ENCODE measurements at places on chromosomes 7 and 10.

DNA sequence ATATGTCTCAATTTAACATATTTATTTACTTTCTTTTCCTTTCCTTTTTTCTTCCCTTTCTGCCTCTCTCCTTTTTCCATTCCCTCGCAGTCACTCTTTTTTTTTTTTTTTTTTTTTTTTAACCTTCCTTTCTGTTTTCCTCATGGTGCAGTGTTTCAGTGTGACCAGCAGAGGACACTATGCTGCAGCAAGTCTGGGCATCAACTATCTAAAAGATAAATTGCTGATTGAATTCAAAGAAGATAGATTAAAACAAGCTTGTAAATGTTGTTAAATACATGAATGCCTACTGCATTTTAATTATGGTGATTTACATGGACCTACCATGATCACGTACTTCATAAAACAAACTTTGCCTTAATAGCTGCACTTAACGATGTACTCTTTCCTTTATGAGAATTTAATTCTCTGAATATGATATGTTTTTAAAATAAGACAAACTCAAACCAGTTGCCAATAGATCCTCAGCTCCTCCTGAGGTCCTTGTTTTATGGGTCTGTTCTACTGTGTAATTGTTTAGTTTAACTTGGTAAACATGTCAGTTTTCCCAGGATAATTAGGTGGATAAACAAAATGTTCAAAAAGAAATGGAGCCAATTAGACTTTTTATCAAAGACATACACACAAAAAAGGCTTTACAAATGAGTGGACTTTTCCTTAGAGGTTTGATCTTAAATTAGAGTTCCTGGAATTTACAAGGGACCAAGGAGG is 101.0 kb upstream of the AGR3 start:
- peak; percentile 24 for DNase-seq

DNA sequence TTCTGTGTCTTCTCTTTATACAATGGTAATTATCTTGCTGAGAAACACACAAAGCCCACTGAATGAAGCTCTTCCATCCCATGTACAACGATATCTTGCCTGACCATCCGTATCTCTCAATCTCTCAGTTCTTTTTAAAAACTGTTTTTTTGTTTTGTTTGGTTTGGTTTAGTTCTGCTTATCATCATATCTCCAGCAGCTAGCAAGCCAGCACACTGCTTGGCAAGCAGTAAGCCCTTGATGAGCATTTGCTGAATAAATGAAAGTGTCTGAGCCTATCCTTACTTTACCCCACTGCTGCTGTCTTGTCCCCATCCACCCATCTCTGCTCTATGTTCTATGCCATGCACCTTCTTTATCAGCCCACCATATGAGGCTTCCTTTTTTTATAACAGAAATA is 34.2 kb downstream of the ITGB1 start:
- DNase-seq: no peak

DNA sequence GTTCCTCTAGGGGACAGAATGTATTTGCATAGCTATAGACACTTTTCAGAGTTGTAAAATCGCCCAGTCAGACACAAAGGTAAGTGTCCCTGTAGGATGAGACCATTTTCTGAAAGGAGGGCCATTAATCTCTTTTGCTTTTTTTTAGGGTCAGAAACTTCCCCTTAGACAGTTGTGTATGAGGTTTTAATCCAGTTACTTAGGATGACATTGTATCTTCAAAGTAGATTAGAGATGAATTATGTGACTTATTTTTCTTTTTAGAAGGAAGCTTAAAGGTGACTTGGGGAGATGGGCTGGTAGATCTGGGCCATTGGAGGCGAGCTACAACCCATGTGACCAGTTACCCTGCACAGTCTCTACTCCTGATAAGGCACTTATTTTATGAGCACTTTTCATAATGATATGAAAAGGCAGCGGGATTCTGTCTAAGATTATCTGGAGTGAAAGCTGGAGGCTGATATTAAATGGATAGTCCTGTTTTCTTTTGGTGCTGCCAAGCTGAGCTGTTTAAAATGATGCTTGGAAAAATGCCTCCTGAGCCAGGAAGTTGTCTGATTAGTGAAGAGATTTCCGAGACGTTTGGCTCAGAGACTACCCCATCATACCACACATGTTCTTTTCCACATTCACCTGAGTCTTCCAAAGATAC is 264.3 kb downstream of the AUTS2 start:
- no peak for DNase-seq

GRCh38 chr7:110358028-110358427 is 732.9 kb upstream of the LRRN3 start:
- no peak for DNase-seq

Data from activated naive CD4-positive, alpha-beta T cell treated with anti-CD3 and anti-CD28 coated beads, Interleukin-2, amount 50 U/mL, for 16 hours (primary cell).